C1 segment of cervical spinal cord (tissue), 14 donors: ENCODE measurements at places on chromosomes 3 and 15.

DNA sequence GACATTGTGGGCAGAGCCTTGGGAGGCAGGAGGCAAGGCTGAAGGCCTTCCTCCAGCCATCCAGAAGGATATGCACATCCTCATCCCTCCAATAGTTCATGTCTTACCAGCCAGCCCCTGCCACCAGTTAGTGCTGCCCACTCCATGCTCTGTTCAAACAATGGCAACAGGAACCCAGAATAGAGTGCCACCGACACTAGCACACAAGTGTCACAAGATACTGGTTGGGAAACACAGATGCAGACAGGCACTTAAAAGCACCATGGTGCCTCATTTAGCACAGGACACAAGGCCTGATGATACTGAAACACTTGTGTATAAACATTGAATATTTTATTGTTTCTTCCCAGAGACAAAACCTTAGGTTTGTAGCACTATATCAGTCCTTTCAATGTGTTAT is 56.5 kb upstream of the MYO5C start:
- no peak for DNase-seq

- DNase-seq, result no peak
These were observed 1.3 kb upstream of the UNC13C start for GRCh38 chr15:53976844-53977392.

- DNase-seq, result no peak
These were observed 36.7 kb upstream of the PLCL2 start for GRCh38 chr3:16848007-16848406.

- no peak for DNase-seq
These were observed 145.0 kb downstream of the MYLK start for GRCh38 chr3:123739106-123739505.

- no peak for DNase-seq
These were observed 44.0 kb downstream of the PLSCR2 start for GRCh38 chr3:146425341-146425740.

DNA sequence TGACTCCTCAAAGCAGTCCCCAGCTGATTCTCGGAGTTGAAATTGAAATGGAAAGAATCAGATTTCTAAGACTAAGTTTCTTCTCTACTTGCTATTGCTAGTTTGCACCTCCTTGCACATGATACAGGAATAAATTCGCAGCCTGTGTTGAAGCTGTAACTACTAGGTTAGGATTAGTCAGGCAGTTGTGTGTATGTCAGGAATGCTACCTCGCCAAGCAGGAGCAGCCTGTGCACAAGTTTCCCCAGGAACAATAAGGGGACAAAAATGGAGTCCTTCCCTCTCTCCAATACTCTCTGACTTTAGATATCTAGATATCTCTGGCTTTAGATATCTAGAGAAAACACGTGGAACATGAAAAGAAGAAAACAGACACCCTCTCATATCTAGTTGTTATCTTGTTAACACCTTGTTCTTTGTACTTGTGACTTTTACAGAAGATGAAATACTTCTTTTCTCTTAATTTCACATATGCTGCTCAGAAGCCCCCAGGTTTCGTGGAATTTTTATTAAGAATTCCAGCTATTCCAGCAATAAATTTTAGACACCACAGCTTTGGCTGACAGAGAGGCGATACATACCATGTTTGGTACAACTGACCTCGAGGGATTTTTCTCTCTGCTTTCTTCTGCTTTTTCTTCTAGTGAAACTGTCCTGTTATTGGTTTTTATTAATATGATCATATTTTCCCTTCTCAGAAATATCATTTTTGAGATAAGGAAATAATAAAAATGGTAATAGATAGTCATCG is 56.1 kb upstream of the CMSS1 start:
- no peak for DNase-seq

DNA sequence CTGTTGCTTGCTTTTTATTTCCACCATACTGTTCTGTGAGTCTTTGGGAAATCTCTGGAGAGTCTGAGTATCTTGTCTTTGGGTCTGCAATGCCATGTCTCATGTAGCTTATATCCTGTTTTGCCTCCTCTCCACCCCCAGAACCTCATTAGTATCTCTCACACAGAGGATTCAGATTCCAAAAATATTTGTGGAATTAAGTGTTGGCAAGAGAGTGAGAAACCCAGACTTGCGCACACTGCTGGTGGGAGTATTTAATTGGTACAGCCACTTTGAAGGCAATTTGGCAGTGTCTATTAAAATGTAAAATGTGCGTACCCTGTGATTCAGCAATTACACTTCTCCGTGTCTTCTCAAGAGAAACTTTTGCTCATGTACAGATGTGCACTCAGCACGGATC is 68.6 kb downstream of the ZNF621 start:
- no peak for DNase-seq

- DNase-seq, result no peak
These were observed 57.3 kb downstream of the THRB start for GRCh38 chr3:24437326-24437725.

DNA sequence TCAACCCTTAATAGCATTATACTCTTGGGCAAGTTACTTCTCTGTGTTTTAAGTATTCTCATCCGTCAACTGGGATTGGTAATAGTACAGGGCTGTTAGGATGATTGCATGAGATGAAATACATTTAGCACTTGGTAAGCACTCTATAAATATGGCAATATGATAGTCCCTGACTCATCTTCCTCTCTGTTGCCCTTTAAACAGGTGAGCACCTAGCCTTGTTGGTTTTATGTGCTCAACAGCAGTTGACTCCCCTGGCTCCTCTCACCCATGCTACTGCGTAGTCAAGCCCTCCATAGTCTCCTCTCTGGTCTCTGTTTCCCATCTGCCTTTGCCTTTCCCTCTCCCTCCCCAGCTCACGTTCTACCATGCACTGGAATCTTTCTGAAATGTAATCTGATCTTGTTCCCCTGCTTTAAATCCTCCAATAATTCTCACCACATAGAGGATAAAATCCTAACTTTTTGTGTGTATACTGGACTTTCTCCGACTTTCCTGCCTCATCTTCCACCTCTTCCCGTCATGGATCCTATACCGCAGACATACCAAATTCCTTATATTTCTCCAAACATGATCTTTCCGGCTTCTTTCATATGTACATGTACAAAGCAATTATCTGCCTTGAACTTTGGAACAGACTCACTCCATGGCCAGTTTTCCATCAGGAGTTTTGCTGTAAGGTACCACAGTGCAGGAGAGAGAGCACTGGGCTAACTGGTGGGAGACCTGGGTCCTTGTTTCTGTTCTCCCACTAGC is 42.3 kb downstream of the FSD2 start:
- DNase-seq, result no peak

DNA sequence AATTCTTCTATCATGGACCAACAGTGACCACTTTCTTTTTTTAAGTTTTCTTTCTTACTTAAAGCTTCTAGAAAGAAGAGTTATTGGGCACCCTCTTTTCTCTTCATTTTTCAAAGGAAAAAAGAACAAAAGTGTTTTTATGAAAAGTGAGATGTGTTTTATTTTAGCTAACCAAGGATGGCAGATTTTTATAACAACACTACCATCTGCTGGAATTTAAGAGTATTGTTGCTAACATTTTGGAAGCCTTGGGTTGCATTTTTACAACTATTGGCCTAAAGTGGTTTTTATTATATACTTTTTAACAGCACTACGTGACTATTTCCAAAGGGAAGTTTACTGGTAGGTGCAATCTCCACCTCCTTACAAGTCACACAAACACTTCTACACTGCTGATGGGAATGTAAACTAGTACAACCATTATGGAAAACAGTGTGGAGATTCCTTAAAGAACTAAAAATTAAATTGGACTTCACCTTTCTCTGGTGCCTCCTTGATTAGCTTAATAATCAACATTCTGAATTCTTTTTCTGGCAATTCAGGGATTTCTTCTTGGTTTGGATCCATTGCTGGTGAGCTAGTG is 237.7 kb upstream of the AGTR1 start:
- no peak for DNase-seq

DNA sequence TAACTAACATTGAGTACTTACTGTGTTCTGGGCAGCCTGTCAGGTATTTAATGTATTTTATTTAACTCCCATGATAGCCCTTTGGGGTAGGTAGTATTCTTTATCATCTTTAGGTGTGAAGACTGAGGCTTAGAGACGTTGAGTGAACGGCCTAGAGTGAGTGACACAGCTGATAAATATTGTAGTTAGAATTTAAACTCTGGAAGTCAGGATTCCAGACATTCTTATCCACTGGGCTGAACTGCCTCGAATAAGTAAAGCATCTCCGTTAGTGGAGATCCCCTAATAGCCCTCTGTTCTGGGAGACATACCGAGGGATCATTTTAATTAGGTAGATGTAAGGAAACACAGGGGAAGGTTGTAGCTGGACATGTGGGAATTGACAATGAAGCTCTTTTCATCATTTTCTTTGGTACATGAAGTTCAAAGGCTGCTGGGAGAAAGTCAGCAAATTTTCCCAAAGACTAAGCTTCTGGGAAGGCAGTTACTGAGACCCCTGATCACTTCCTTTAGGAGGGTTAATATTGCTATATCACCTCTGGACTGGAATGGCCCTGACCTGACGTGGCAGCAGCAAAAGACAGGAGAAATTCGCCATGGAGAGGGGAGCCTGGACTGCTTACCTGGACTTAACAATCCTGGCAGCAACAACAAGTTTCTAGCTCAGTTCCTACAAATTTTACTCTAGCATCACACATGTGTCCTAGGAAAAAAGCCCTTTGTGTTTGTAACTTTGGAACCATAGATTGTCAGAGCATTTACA is 11.7 kb upstream of the PDCD6IP start:
- DNase-seq, result no peak

DNA sequence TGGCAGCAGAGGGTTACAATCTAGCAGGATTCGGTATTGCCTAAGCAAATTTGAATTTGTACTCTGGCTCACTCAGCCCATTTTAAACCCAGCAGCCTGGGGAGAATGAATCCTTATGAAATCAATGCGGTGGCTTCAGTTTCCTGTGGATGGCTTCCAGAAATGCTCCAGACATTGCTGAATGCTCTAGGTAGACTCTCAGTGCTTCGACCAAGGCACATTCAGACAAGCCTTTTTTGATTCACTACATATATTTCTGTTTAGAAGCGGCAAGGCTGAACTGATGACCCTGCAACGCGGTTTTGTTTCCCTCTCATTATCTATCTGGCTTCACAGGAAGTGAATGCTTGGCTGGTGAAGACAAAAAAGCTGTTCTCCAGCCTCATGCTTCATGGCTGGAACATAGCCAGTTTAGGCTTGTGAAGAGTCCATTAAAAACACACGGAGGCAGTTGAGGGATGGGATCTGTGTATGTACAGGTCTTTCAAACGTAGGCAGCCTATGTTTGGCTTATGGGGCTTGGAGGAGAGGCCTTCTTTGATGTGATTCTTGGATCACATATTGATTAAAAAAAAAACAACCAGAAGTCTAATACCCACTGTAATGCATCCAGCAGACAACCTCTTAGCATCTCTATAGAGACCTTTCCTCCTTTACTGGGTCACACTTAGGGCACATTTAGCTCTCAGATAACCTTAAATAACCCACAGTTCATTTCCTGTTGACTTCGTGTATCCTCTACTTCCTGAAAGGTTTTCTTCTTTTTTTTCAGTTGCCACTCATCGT is 400.2 kb upstream of the TBL1XR1 start:
- peak; percentile 55 for DNase-seq

DNA sequence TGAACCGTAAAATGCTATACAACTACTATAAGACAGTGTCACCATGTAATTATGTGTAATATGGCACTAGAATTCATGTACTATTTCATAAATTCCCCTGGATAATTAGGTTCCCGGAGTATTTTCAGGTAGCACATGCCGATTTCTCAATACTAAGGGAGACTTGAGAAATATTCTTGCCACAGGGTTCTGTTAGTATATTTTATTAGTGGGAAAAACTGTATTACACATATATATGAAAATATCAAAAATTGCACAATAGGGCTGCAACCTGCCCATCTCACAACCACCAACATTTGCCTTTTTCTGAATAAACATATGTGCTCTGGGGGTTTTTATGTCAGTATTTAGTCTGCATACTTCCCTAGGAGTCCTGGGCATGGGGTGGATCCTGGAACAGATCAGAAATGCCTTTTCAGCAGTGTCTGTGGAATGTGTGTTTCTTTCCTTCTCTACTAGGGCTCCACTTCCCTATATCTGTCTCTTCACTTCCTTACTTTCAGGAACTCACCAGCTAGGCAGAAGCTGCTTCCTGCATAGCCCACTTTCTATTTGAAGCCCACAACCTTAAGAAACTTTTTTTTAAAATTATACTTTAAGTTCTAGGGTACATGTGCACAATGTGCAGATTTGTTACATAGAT is 87.5 kb downstream of the RPL39L start:
- no peak for DNase-seq

- DNase-seq, result no peak
These were observed 130.3 kb upstream of the DCBLD2 start for GRCh38 chr3:99031778-99032177.

DNA sequence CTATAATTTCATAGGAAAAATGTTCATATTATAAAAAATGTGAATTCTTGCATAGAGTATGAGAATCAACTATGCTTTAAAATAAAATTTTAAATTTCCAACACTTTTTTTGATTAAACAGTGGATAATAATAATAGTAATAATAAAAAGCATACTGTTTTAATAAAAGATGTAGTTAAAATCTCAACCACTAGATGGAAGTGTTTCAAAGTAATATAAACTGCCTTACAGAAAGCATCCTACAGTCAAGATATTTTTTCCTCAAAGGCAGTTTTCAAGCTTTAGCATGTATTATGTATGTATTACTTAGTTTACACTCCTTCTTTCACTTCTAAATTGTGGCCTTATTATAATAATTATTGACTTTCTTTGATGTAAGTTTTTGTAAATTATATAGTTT is 217.5 kb downstream of the CHL1 start:
- DNase-seq, result no peak

DNA sequence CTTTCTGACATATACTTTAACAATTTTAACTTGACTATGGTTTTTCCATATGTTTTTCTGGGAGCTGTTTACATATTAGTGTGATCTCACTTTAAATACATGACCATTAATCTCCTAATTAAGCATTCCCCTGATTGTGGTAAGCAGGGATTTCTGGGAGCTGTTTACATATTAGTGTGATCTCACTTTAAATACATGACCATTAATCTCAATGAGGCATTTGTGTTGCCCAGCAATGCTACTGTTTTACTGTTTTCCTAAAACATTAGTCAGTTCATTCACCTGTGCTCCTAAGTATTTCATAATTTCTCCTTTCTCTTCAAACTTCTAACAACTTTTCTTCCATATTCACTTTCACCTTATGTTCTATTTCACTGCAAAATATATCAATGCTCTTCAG is 3.6 kb upstream of the GRAMD1C start:
- DNase-seq, result no peak

GRCh38 chr15:51191072-51191670 is 96.5 kb upstream of the TNFAIP8L3 start:
- DNase-seq, result peak; percentile 24

DNA sequence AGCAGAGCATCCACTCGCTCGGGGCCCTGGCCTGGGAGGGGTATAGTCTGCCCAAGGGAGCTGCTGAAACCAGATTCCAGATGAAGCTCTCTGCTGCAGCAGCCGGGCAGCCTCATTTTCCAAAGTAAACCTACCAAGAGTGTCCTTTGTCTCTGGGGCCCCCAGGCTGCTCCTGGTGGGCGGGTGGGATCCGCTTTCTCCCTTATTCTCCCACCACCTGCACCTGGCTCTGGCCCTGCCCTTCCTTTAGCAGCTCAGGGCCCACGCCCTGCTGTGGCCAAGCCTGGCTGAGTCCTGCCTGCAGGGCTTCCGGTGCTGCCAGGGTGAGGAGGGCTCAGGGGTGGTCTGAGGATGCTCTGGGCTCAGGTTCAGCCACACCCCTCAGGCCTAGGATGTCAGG is 13.0 kb downstream of the SCN5A start:
- no peak for DNase-seq
